Activated naive CD4-positive, alpha-beta T cell treated with Interleukin-2 at 50 U/mL for 16 hours (primary cell): ENCODE measurements at places on chromosomes 5 and 9.

DNA sequence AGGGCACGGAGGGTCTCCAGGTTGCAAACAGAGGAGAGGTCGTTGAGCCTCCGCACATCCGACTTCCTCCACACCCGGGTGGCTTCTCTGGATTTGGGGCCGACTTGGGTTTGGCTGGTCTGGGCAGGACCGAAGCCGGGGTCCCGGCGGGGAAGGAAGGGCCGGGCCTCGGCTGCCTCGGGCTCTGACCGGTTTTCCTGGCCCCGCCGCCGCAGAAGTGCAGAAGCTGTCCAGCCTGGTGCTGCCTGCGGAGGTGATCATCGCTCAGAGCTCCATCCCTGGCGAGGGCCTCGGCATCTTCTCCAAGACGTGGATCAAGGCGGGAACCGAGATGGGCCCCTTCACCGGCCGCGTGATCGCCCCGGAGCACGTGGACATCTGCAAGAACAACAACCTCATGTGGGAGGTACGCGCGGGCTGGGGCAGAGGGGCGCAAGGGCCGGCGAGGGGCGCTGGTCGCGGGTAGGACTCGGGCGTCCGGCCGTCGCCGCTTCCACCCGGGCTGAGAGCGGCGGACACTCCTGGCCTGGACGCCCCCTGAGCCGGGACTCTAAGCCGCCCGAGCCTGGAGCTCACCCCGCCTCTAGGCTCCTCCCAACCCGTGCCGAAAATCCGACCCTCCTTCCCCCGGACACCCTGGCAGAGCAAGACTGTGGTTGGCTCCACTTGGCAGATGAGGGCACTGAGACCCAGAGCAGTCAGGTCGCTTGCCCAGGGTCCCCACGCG is 2.2 kb downstream of the PRDM12 start:
- no peak for DNase-seq

DNA sequence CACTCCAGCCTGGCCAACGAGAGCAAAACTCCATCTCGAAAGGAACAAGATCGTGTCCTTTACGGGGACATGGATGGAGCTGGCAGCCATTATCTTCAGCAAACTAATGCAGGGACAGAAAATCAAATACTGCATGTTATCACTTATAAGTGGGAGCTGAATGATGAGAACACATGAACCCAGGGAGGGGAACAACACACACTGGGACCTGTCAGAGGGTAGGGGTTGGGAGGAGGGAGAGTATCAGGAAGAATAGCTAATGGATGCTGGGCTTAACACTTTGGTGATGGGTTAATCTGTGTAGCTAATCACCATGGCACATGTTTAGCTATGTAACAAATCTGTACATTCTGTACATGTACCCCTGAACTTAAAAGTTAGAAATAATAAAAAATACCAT is 40.9 kb downstream of the NMUR2 start:
- no peak for DNase-seq

DNA sequence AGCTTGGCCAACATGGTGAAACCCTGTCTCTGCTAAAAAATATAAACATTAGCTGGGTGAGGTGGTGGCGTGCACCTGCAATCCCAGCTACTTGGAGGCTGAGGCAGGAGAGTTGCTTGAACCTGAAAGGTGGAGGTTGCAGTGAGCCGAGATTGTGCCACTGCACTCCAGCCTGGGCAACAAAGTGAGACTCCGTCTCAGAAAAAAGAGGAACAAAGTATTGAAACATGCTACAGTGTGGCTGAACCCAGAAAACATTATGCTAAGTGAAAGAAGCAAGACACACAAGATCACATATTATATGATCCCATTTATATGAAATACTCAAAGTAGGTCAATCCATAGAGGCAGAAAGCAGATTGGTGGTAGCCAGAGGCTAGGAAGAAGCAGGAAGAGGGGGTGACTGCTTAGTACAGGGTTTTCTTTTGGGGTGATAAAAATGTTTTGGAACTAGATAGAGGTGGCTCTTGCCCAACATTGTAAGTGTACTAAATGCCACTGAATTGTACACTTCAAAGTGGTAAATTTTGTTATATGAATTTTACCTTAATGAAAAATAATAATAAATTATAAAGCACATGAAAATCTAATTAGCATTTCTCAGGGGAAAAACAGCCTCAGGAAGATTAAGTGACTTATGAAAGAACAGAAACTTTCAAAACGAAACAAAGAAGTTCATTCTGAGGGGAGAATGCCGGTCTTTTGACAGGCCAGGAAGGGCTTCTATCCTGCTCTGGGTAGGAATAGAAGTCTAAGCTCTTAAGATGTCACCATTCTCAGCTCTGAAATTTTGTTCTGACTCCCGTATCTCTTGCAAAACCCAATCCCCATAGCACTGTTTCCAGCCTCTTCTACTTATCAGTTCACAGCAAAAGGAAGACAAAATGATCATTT is 161.1 kb upstream of the TBCA start:
- DNase-seq, result no peak

- no peak for DNase-seq
Observed at GRCh38 chr5:51398875-51399642, 15.8 kb downstream of the ISL1 start.

DNA sequence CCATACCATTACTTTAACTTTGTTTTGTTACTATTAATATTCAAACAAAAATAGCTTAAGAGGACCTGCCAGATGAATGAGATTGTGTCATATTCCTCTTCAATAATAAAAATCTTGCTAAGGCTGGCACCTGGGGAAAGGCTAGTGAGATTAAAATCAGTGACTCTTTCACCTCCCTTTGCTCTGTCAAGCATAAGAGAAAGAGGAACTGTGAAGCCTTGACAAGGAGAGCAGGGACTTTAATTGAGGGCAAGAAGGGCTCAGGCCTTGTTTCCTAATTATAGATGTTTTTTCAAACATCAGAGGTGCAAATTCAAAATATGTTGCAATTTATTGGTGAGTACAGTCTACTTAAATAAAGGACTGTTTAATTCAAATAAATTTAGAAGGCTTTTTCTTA is 91.7 kb downstream of the SPATA31D1 start:
- no peak for DNase-seq

DNA sequence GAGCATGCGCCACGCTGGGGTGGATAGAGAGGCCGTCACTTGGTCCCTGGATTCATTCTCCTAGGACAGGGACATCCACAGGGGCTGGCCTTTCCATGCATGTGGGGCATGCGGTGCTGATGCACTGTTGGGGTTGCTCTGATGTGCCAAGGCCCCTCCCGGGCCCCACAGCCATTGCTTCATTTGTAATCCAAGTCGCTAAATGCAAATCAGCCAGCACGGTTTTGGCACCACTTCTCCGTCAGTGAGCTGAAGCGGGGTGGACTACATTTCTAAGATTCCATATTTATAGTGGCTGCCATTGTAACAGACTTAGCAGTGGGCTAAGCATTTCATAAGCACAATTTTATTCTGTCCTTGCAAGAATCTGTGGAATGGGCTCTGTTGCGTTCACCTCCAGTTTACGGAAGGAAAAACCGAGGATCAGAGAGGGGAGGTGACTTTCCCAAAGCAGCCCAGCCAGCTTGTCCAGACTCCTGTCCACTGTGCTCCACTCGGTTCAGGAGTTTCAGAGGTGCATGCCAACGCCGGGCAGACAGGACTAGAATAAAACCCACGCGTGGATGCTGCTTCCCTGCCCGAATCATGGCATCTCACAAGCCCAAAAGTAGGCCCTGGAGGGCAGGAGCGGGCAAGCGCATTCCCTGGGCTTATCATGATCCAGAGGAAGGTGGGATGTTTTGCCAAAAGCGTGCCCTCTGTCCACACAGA is 102.6 kb upstream of the COL5A1 start:
- DNase-seq, result no peak
